ENCODE measurements at places on chromosomes 6 and 20. TPM values are rescaled to one million over a fixed set of nuclear protein-coding genes. Genes with fewer than 3 reads are reported as not detected.

DNA sequence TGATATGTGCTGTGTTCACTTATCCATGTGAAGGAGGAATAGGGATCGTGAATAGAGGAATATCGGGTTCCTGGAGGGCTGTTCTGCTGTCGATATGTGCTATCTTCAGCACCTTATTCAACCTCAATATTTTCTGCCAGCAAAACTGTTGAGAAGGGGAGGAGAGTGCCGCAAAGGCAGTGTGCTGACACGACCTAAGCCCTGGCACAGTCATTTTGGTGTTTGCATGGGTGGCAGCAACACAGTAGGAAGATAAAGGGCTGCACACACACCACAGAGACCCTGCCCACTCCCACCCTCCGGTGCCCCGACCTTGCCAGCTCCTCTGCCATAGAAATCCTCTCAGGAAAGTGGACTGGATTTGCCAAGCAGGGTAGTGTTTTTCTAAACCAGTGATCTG, 47.0 kb downstream of the ZDHHC14 start:
- DNase-seq = no peak
- no peak overlapping the region for H3K4me3 ChIP-seq
- H3K4me1 ChIP-seq = no peaks in the 10 kb centered on the region
- no peak overlapping the region for H3K27ac ChIP-seq

Gene GJE1
- not detected for total RNA-seq

Gene NANP
- 2.9 TPM for total RNA-seq

Gene LY6G6D
- total RNA-seq = not detected

Gene IMPG1
- not detected for total RNA-seq

- no peaks in the 10 kb centered on the region for H3K27me3 ChIP-seq
- H3K36me3 ChIP-seq = peaks cover 14% of the 10 kb centered on the region
- H3K27ac ChIP-seq = no peak overlapping the region
Observed at GRCh38 chr20:1912053-1912452, 16.8 kb downstream of the SIRPA start.

DNA sequence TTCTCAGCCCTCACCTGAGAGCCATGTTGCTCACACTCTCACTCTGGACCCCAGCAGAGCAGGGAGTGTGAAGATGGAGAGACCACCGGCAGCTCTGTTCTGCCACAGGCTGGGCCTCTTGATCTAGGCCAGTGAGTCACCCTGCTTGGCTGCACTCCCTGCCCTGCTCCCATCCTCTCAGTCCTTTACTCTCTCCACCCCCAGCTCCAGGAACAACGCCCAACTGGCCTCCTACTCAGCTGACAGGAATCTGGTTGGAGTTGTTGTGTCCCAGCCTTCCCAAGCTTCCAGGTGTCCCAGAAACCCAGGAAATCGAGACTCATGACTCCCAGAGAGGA, at the start of gene PSORS1C1:
Gene PSORS1C1 (plus strand): TSS at position 260 of the 338 bp plus-strand sequence. CDS start 14,833 bp downstream, outside the sequence.
- peak within 1 kb of the TSS; percentile 28 for H3K27ac ChIP-seq
- no peaks in the 10 kb centered on the region for H3K36me3 ChIP-seq
- DNase-seq = peak; percentile 63
- peak within 1 kb of the TSS; percentile 7 for H3K4me3 ChIP-seq
- no peaks in the 10 kb centered on the region for H3K27me3 ChIP-seq
- H3K4me1 ChIP-seq = no peaks in the 10 kb centered on the region

GRCh38 chr6:3138341-3138740, 19.0 kb downstream of the TUBB2A start:
- H3K4me3 ChIP-seq = no peak overlapping the region
- peaks cover 31% of the 10 kb centered on the region for H3K36me3 ChIP-seq

DNA sequence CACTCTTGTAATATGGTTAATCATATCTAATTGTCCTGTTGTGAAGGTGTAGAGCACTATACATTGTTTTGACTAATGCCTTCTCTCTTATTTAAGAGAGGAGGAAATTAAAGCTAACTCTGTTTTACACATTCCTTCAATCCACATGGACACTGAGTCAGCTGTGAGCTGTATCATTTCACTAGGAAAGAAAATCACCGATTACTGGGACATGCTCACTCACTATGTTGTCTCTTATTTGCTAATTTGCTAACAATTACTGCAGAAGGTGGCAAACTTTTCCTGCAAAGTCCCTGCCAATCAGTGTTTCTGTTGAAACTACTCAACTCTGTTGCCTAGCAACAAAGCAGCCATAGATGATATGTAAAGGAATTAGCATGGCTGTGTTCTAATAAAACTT, 98.2 kb downstream of the BCAS1 start:
- H3K27me3 ChIP-seq = no peaks in the 10 kb centered on the region
- no peak for DNase-seq
- H3K4me1 ChIP-seq = no peaks in the 10 kb centered on the region
- H3K36me3 ChIP-seq = no peaks in the 10 kb centered on the region
- H3K27ac ChIP-seq = no peak overlapping the region
- no peak overlapping the region for H3K4me3 ChIP-seq

Gene RIPPLY2
- not detected for total RNA-seq

DNA sequence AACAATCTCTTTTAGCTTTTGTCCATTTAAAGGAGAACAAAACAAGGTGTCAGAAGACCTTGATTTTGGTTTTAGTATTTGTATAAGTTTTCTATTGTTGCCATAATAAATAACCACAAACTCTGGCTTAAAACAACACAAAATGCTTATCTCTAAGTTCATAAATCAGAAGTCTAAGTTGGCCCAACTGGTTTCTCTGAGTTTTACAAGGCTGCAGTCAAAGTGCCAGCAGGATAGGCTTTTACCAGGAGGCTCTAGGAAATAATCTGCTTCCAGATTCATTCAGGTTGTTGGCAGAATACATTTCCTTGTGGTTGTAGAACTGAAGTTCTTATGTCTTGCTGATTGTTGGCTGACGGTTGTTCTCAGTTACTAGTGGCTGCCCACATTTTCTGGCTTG, 147.2 kb upstream of the HMGCLL1 start:
- no peaks in the 10 kb centered on the region for H3K4me1 ChIP-seq
- H3K27me3 ChIP-seq = no peaks in the 10 kb centered on the region
- H3K4me3 ChIP-seq = no peak overlapping the region
- no peaks in the 10 kb centered on the region for H3K36me3 ChIP-seq

Gene C20orf96
- 7.3 TPM for total RNA-seq

Gene FILIP1
- total RNA-seq = 0.42 TPM

Gene MYCT1
- 59.8 TPM for total RNA-seq

All from spleen (tissue), 13 donors.